Motor neuron (in vitro differentiated cells): ENCODE measurements at places on chromosomes 6 and 20. TPM values are rescaled to one million over a fixed set of nuclear protein-coding genes. Genes with fewer than 3 reads are reported as not detected.

DNA sequence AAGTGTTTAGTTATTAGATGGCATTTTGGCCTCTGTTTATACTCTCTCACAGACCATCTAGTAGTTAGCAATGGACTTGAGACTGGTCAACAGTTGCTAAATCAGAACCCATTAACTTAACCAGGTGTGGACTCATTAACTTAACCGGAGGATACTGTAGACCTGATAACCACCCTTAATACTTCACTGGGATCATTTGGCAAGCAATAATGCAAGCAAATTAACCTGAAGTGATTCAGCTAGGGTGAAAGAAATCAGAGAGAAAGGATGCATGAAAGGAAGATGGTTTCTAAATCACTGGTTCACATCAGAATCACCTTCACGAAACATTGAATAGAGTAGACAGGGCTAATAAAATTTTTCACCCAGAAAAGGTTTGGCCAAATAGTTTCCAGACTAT, 73.3 kb downstream of the TMEM244 start:
- no peak for ATAC-seq

DNA sequence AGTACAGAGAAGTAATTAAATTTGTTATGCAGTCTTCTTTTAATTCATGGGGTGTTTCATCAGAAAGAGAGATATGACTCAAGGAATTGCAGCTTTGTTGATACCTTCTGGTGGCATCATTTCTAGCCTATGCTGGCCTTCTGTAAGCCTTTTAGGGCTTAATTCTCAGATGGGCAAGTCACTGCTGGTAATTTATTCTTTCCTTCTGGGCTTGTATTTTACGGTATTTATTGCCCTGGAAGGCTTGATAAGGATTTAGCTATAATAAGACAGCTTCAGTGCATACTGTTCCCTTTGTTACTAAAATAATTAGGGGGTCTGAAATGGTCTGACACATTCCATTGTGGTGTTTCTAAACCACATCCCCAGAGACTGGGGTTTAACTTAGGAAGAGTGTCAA, 57.9 kb upstream of the EMILIN3 start:
- ATAC-seq, result no peak

- ATAC-seq, result peak; percentile 93
These were observed at the start of gene MAD2L1BP for GRCh38 chr6:43635387-43636307. Gene MAD2L1BP, plus strand, starts transcription at chr6:43635840. Its CDS starts 36 bp downstream, at chr6:43635876.

SMPDL3A gene
- 5.1 and 5.2 TPM in 2 replicates for total RNA-seq

DNA sequence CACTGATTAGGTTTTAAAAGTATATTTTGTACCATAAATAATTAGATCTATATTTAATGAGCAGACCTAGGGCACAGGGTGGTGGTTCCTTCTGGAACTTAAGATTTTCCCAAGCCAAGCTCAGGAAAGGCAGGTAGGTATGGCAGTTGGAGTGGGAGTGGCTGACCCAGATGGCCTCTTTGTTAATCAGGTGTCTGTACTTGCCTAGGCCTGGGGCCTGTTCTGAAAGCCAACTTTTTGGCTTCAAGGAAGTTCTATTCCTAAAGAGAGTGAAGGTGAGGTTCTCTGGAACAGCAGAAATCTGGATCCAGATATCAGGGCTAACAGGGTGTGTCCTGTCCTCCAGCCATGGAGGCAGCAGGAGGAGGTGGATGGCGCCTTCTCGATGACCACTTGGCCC, 44.9 kb downstream of the VEGFA start:
- ATAC-seq, result no peak

DNA sequence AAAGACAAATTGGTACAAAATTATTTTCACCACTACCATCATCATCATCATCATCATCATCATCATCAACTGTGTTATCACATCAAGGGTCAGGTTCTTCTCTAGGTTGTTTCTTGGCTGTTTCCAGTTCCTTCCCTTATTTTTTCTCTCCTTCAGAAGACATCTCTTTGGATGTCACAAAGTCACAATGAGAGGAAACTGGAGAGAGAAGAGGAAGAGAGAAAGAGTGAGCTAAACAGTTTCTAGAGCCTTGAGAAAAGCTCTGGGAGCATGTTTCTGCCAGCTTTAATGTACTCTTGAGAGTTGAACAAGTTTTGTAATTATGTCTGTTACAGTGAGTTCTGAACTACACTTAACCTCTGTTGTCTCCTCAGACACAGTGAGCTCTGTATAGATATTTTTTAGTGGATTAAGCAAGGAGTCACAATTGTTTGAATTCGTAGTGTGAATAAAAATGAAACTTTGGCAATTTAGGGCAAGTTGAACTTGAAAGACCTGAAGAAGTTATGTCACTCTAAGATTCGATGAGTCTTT, 123.0 kb upstream of the AKIRIN2 start:
- no peak for ATAC-seq

- ATAC-seq, result no peak
These were observed 101.1 kb downstream of the ATXN1 start for GRCh38 chr6:16660157-16660497.

SLC17A3 gene
- not detected in 2 replicates for total RNA-seq

DNA sequence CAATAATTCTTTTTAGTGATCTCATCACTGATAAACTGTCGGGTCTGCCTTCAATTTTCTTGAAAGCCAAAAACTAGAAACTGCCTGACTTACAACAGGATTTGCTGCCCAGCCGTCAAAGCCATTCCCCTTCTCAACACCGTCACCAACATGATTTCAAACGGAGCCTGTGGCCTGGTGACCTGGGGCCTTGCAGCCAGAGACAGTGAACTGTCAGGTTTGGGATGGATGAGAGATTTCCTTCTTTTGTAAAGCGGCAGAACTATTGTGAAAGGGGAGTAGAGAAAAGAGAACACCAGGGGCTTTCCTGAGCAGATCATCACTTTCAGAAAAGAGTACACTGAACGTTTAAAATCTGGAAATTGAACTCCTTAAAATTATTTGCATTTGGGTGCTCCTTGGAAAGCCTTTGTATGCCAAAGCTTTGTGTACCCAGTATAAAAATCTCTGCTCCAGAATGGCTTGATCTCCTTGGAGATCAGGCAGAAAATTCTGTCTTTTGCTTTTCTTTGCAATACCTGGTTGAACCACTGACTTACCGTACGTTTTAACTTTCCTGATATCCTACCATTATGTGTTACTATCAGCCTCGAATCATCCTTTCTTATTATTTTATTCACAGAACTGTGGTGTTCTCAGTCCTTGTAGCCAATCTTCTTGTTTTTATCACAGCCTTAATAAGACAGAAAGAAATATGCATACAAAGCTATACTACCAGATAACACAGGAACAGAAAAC, 125.2 kb downstream of the PACRG start:
- peak; percentile 26 for ATAC-seq
